Pancreas (tissue), 10 donors: ENCODE measurements at places on chromosomes 2 and 18. TPM values are rescaled to one million over a fixed set of nuclear protein-coding genes. Genes with fewer than 3 reads are reported as not detected.

- DNase-seq, result no peak
- H3K4me1 ChIP-seq, result no peaks in the 10 kb centered on the region
- H3K4me3 ChIP-seq, result no peak overlapping the region
- no peaks in the 10 kb centered on the region for H3K36me3 ChIP-seq
- H3K27me3 ChIP-seq, result no peaks in the 10 kb centered on the region
Observed at GRCh38 chr2:54308186-54308585, 52.2 kb upstream of the TSPYL6 start.

DNA sequence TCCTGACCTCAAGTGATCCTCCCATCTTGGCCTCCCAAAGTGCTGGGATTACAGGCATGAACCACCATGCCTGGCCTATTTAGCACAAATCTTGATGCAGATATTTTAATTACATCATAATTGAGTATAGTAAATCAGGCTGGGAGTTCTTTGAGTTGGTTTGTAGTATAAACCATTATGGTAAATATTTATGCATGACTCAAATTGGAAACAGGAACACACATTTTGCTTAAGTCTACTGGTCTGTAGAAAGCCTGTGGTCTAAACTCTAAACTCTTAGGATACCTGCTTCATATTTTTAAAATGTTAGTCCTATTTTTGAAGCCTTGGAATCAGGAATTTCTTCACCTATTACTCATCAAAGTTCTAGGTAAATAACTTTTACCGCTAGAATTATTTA lies 16.8 kb downstream of the ASXL3 start:
- no peak for DNase-seq
- H3K4me1 ChIP-seq, result no peaks in the 10 kb centered on the region
- H3K36me3 ChIP-seq, result no peaks in the 10 kb centered on the region
- no peak overlapping the region for H3K4me3 ChIP-seq
- H3K27me3 ChIP-seq, result no peaks in the 10 kb centered on the region

DNA sequence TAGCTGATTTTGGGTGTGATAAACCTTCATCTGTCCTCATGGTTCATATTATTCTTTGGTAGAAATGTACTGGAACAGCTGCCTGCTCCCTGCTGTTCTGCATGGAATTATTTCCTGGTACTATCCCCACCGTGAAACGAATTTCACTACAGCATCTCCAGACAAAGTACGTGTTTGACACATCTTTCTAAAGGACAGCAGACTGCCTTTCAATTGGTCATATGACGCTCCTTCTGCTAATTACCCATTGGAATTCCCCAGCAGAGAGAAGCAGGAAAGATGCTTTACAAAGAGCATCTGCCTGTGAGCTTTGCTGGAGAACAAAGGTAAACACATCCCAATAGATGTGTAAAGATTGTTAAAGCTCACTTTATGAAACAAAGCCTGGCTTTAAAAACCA lies 4.4 kb upstream of the RFX8 start:
- H3K27ac ChIP-seq, result no peak overlapping the region
- DNase-seq, result no peak
- no peaks in the 10 kb centered on the region for H3K27me3 ChIP-seq
- H3K4me3 ChIP-seq, result no peak overlapping the region
- H3K36me3 ChIP-seq, result no peaks in the 10 kb centered on the region

- H3K36me3 ChIP-seq, result no peaks in the 10 kb centered on the region
- H3K4me1 ChIP-seq, result peaks cover 17% of the 10 kb centered on the region
- H3K4me3 ChIP-seq, result no peak overlapping the region
Observed at GRCh38 chr2:168216351-168217005, 30.9 kb downstream of the STK39 start.

- no peaks in the 10 kb centered on the region for H3K36me3 ChIP-seq
- DNase-seq, result peak; percentile 54
- no peaks in the 10 kb centered on the region for H3K4me1 ChIP-seq
- H3K4me3 ChIP-seq, result no peak overlapping the region
Observed at GRCh38 chr2:96895746-96896651, 26.1 kb upstream of the SEMA4C start.

DNA sequence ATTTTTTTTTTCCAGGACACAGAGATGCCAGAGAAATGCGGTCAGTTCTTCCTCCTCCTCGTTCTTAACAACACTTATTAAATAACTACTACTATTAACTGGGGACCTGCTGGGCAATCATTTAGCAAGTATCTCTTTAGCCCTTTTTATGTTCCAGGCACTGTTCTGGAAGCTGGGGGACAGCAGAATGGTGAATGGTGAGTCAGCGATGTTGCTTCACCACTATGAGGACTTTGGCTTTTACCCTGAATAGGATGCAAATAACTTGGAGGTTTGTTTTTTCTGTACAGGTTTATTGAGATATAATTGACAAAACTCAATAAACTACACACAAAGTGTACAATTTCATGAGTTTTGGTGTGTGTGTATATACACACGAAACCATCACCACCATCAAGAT lies 179.9 kb upstream of the MSH6 start:
- no peak overlapping the region for H3K27ac ChIP-seq
- no peaks in the 10 kb centered on the region for H3K27me3 ChIP-seq
- no peaks in the 10 kb centered on the region for H3K36me3 ChIP-seq
- no peak overlapping the region for H3K4me3 ChIP-seq
- H3K4me1 ChIP-seq, result no peaks in the 10 kb centered on the region

GRCh38 chr18:70386582-70386981 lies 97.7 kb downstream of the SOCS6 start:
- DNase-seq, result no peak
- no peaks in the 10 kb centered on the region for H3K4me1 ChIP-seq
- H3K27ac ChIP-seq, result no peak overlapping the region
- H3K4me3 ChIP-seq, result no peak overlapping the region
- no peaks in the 10 kb centered on the region for H3K36me3 ChIP-seq

GRCh38 chr2:10019174-10019573 lies 24.2 kb upstream of the KLF11 start:
- H3K4me3 ChIP-seq, result no peak overlapping the region
- H3K27ac ChIP-seq, result no peak overlapping the region
- DNase-seq, result no peak
- H3K36me3 ChIP-seq, result no peaks in the 10 kb centered on the region
- no peaks in the 10 kb centered on the region for H3K27me3 ChIP-seq

DNA sequence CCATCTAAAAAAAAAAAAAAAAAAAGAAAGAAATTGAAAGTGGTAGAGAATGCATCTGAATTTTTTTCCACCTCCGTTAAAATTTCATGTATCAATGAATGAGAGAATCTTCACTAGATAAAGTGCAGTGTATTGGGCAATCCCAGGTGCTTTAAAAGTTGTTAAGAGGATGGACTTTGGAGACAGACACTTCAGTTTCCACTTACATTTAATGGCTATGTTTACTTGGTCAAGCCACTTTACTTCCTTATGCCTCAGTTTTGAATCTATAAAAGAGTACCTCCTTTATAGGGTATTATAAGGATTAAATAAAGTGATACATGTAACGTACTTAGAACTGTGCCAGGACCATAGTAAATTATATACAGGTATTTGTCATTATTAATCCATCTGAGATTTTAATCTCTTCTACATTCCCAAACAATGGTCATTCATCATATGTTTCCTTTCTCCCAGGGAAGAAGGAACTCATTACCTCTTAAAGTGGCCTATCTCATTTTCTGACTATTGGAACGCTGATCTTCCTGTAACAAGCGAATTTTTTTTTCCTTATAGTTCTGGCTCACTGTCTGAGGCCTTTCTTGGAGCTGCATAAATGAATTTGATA lies 29.1 kb upstream of the TANK start:
- H3K4me1 ChIP-seq, result no peaks in the 10 kb centered on the region
- no peak overlapping the region for H3K4me3 ChIP-seq
- H3K36me3 ChIP-seq, result no peaks in the 10 kb centered on the region
- no peaks in the 10 kb centered on the region for H3K27me3 ChIP-seq
- no peak overlapping the region for H3K27ac ChIP-seq

MRPL19 gene
- total RNA-seq, result 15.4 TPM

CD28 gene
- 0.31 TPM for total RNA-seq

GAD1 gene
- 0.23 TPM for total RNA-seq

OBSL1 gene
- 54.7 TPM for total RNA-seq
